Neural crest cell (in vitro differentiated cells): ENCODE measurements at places on chromosomes 13 and 19. TPM values are rescaled to one million over a fixed set of nuclear protein-coding genes. Genes with fewer than 3 reads are reported as not detected.

ZSCAN5B gene
- total RNA-seq = not detected in 2 replicates

NXNL1 gene
- not detected in 2 replicates for total RNA-seq

LYPD3 gene
- 0.50 and 0.89 TPM in 2 replicates for total RNA-seq

GRCh38 chr19:19105365-19106055 is 32.8 kb downstream of the TMEM161A start:
- H3K4me3 ChIP-seq = peak overlapping the region; percentile 88
- no peaks in the 10 kb centered on the region for H3K36me3 ChIP-seq
- DNase-seq = peak; percentile 74
- peak overlapping the region; percentile 98 for H3K27ac ChIP-seq
- H3K27me3 ChIP-seq = no peaks in the 10 kb centered on the region

- H3K4me1 ChIP-seq = peaks cover 5% of the 10 kb centered on the region
- H3K27me3 ChIP-seq = no peaks in the 10 kb centered on the region
- DNase-seq = no peak
These were observed 237.5 kb downstream of the COG6 start for GRCh38 chr13:39892721-39893685.

GRCh38 chr13:101453784-101454201 is 1.3 kb downstream of the ITGBL1 start:
- no peak for DNase-seq
- H3K4me3 ChIP-seq = no peak overlapping the region
- no peak overlapping the region for H3K27ac ChIP-seq
- H3K4me1 ChIP-seq = no peaks in the 10 kb centered on the region
- no peaks in the 10 kb centered on the region for H3K36me3 ChIP-seq

- peaks cover 11% of the 10 kb centered on the region for H3K36me3 ChIP-seq
- no peaks in the 10 kb centered on the region for H3K4me1 ChIP-seq
- H3K27me3 ChIP-seq = peaks cover 13% of the 10 kb centered on the region
- no peak overlapping the region for H3K4me3 ChIP-seq
These were observed 47.4 kb downstream of the MTUS2 start for GRCh38 chr13:28867564-28867963.

- H3K36me3 ChIP-seq = no peaks in the 10 kb centered on the region
- H3K27ac ChIP-seq = no peak overlapping the region
- H3K27me3 ChIP-seq = no peaks in the 10 kb centered on the region
- DNase-seq = no peak
- H3K4me1 ChIP-seq = peaks cover 31% of the 10 kb centered on the region
- no peak overlapping the region for H3K4me3 ChIP-seq
These were observed 9.4 kb upstream of the FXYD3 start for GRCh38 chr19:35106291-35106583.

GRCh38 chr13:50586414-50587083 is 256.9 kb downstream of the DLEU7 start:
- DNase-seq = no peak
- no peak overlapping the region for H3K27ac ChIP-seq
- H3K36me3 ChIP-seq = no peaks in the 10 kb centered on the region
- H3K27me3 ChIP-seq = no peaks in the 10 kb centered on the region
- H3K4me1 ChIP-seq = peaks cover 11% of the 10 kb centered on the region

GRCh38 chr19:33241530-33242101 is 16.0 kb upstream of the SLC7A10 start:
- H3K4me3 ChIP-seq = no peak overlapping the region
- no peaks in the 10 kb centered on the region for H3K36me3 ChIP-seq
- peaks cover 3% of the 10 kb centered on the region for H3K27me3 ChIP-seq
- no peaks in the 10 kb centered on the region for H3K4me1 ChIP-seq
- no peak for DNase-seq
